Aortic smooth muscle cell (primary cell): ENCODE measurements at places on chromosomes 6 and 20. TPM values are rescaled to one million over a fixed set of nuclear protein-coding genes. Genes with fewer than 3 reads are reported as not detected.

GSTA1 gene
- total RNA-seq = not detected in 2 replicates

BLCAP gene
- total RNA-seq = 39.8 and 40.7 TPM in 2 replicates

MLN gene
- not detected in 2 replicates for total RNA-seq

MATN4 gene
- not detected in 2 replicates for total RNA-seq

SCUBE3 gene
- 2.5 and 9.2 TPM in 2 replicates for total RNA-seq
